RPMI7951 (cell line): ENCODE measurements at places on chromosomes 5 and 9. TPM values are rescaled to one million over a fixed set of nuclear protein-coding genes. Genes with fewer than 3 reads are reported as not detected.

- no peak for DNase-seq
Observed at GRCh38 chr5:148620696-148621095, 33.6 kb downstream of the HTR4 start.

DNA sequence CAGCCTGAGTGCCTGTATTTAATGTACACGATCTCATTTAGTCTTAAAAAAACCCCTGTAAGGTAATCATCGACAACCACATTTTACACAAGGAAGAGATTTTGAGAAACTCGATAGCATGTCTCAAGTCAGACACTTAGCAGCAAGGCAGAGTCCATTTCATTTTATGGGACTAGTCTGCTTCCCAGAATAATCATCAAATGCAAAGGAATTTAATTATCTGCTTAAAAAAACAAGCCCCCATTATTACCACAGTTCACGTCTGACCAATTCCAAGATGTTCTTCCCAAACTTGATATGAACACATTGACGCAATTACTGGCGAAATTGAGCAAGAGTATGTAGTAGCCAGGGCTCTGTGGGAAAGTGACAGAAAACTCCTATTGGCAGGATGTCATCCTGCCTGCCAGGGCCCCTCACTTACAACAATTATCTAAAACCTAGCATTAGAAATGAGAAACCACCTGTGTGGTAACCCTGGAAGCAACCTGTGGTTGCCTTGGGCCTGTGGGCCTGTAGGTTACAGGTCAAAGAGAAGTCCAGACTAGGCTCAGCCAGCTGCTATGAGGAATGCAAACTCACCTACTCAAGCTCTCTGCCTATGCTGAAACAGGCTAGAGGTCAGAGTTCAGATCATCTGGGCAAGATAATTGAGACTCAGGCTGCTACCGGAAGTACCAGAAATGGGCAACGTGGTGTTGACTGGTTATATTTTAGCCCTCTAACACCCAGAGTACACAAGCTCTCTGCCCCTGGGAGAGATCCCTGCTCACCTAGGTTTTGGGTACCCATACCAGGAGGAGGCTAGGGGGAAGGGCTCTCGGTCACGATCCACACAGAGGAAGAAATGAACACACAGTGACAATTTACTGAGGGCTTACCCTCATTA lies 1.6 kb downstream of the B4GALT1 start:
- peak; percentile 71 for DNase-seq

DNA sequence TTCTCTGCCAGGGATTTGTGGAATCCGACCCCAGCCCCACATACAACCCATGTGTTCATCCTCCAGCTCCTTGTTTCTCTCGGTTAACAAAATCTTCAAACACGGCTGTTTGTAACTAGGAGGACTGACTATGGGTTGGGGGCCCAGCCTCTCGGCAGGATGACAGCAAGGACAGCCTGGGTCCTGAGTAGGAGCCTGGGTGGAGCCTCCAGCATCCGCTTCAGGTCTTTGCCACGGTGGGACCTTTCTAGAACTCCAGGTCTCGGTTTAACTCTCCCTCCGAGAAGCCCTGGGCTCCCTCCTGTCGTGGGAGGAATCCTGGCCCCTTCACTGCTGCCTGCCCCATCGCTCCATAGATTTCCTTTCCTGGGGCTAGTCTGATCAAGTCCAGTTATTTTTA lies 248.5 kb downstream of the PBX3 start:
- no peak for DNase-seq

DNA sequence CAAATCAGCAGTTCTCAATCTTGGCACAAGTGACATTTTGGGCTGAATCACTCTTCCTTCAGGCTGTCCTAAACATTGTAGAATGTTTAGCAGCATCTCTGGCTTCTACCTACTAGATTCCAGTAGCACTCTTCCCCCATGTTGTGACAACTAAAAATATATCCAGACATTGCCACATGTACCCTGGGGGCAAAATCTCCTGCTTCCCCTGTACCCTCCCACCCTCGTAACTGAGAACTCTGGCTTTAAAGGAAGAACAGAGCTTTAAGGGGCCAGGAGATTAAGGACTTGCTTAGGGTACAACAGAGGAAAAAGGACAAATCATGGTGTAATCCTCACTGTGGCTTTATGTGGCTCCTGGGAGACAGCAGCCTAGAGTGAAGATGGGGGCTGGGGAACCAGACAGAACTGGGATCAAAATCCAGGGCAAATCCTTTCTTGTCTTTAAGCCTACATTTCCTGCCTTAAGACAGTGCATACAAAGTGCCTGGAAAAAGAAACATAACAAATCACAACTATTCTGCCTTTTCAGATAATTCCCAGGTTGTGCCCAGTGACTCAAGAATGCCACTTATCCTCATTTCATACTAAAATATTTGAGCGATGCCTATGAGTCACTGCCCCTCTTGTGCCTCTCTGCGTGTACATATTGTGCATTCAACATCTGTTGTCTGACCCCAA lies 109.3 kb downstream of the DAPK1 start:
- DNase-seq: peak; percentile 78

- peak; percentile 71 for DNase-seq
Observed at GRCh38 chr9:85610074-85610860, 131.5 kb downstream of the AGTPBP1 start.

GRCh38 chr9:129010267-129010975 lies 17.7 kb downstream of the SH3GLB2 start:
- no peak for DNase-seq

DNA sequence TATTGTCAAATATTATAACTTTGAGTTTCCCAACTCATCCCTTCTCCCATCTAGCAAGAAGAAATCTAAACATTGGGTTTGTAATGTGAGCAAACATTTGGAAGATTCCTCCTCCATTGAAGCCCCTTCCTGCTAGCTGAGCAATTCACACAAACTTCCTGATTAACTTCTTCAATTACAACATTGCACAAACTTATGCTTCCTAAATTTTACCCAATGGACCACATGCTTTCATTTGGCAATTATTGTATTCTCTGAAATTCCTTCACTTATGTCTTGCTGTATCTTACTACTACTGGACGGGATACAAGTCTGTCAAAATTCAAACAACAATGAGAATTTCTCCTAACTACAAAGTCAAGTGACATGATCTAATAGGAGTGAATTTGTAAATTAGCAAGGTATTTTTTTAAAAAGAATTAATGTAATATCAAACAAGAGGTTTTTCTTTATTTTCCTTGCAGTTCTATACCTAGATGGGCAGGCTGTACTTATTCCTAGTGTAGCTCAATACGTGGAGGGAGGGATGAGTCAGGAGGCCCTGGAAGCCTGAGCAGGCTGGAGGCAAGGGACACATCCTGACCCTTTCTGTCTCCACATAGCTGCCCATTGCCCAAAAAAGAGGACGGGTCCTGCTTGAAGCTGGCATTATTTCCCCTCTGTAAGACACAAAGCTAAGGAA lies 11.8 kb upstream of the IFNW1 start:
- DNase-seq: peak; percentile 28

GRCh38 chr9:90365666-90366065 lies 277.0 kb downstream of the DIRAS2 start:
- DNase-seq: no peak

DNA sequence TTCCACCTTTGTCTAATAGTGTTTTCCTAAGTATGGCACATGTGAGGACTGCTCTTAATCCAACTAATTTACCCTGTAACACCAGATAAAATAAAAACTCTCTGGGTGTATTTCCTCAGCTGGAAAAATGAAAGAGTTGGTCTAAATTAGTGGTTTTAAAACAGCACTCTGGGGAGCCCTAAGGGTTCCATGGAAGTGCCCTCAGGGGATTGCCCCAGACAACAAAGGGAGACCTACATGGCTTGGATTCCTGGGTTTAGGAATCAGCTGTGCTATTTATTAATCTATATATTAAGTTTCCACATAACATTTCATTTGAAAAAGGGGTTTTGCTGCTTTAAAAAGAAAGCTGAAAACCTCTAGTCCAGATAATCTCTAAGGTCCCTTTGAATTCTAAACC lies 20.2 kb downstream of the ADAMTS6 start:
- no peak for DNase-seq

GRCh38 chr9:77876091-77876490 lies 155.5 kb downstream of the GNAQ start:
- DNase-seq: no peak

- no peak for DNase-seq
Observed at GRCh38 chr5:66828046-66828547, 231.9 kb downstream of the MAST4 start.

GRCh38 chr5:159874263-159874662 lies 42.0 kb upstream of the ADRA1B start:
- peak; percentile 24 for DNase-seq

- DNase-seq: no peak
Observed at GRCh38 chr5:14296533-14297331, 153.6 kb downstream of the TRIO start.

- DNase-seq: no peak
Observed at GRCh38 chr9:93567271-93567959, 9.0 kb upstream of the PHF2 start.

DNA sequence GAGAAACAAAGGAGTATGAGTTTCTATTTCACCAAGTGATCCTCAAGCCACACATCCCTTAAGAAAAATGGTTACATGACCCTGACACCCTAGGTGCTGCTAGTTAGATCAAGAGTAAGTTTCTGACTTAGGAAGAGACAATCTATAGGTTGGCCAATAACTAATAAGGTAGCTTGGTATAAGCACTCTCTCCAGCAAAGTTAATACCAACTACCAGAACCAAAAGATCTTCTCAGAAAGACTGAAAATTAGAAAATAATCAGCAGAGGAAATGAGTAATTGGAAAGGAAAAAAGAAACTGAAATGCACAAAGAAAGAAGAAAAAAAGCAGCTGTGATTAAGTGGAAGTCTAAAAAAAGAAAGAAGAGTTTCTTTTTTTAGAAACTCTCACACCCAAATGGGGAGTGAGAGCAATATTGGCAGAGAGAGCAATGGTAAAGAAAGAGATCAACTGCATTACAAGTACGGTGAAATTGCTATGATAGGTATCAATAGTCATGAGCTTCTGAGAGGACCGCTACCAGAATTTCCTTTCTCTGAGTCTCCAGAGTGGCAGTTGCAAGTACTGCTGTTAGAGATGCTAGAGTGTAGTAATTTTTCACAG lies 195.5 kb downstream of the TMEM167A start:
- no peak for DNase-seq

- DNase-seq: no peak
Observed at GRCh38 chr9:468766-469426, 254.2 kb downstream of the DOCK8 start.

DNA sequence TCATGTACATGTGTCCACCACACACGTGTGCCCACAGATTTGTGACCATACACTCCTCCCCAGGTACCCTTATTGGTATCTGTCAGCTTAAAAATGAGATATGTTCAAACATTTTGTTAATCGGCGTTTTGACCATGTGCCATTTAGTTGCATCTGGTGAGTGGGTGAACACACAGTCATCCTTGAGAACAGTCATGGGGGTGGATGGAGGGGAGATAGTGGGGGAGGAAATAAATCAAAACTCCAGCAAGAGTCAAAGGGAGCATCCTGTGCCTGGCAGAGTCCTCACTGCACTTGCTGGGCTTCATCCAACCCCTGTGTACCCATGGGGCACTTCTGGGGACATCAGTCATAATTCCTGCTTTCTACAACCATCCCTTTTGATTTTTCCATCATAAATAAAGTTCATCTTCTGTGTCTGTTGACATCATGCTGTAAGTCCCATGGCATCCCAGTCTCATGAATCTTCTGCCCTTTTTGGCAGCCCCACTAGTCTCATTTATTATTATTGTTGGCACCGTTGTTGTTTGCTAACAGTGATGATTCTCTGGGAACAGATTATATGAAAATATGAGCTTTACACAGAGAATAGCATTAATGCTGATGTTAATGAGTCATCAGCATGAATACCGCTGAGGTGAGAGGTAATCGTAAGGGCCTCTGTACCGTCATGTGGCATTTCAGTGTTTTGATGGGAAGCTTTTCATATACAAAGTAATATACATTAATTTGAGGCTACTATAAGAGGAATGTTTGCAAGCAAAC lies 24.4 kb upstream of the CLK4 start:
- no peak for DNase-seq

- no peak for DNase-seq
Observed at GRCh38 chr5:68515514-68515913, 300.0 kb downstream of the PIK3R1 start.

DNA sequence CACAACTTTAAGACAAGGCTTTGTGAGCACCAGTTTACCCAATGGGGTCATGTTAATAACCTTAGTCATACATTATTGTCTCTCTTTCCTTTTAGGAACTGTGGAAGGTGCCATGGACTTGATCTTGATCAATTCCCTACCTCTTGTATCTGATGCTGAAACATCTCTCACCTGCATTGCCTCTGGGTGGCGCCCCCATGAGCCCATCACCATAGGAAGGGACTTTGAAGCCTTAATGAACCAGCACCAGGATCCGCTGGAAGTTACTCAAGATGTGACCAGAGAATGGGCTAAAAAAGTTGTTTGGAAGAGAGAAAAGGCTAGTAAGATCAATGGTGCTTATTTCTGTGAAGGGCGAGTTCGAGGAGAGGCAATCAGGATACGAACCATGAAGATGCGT lies 48.7 kb downstream of the TEK start:
- no peak for DNase-seq

DNA sequence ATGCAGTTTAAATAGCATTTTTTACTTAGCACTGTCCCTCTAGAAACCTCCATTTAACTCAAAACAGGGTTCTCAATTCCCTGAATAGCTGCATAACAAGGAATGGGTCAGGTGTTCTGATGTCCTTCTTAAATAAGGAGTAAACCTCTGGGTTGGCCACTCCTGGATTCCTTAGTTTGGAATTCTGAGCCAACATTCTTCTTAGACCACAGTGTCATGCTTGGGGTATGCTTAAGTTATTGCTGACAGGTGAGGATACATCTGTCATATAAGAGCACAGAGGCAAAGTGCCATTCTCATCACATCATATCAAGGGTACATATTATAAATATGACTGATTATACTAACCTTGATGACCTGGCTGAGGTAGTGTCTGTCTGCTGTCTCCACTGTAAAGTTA lies 179.9 kb upstream of the SEMA6A start:
- DNase-seq: no peak

DNA sequence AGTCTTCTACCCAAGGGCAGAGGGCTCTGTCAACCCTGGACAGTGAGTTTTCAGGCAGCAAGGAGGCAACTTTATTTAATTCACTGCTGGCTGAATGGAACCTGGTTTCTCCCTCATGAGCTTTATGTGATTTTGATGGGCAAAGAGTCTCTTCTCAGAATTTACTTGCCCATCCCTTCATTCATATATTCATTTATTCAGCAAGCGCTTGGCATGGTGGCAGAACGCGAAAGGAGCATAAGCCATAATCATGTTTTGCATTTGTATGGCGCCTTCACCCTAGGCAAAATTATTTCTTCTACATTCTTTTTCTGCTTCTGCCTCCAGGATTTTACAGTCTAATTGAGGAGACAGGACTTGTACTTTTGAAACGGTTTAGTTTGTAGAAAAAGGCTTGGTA lies 8.0 kb downstream of the DELE1 start:
- DNase-seq: no peak

FCN2 gene
- not detected in 2 replicates for total RNA-seq

PCDH12 gene
- total RNA-seq: not detected in 2 replicates

SELENOP gene
- total RNA-seq: 0.48 and 0.49 TPM in 2 replicates

MARCHF6 gene
- total RNA-seq: 18.7 and 22.3 TPM in 2 replicates

SERF1B gene
- 24.6 and 37.8 TPM in 2 replicates for total RNA-seq

PTGER4 gene
- 1.2 and 2.2 TPM in 2 replicates for total RNA-seq

AGXT2 gene
- not detected in 2 replicates for total RNA-seq

ODF2 gene
- total RNA-seq: 50.1 and 57.1 TPM in 2 replicates

PTGDS gene
- total RNA-seq: 0.24 TPM in 1 of 2 replicates, not detected in the other

SH2D3C gene
- total RNA-seq: 0.12 and 0.29 TPM in 2 replicates

SH3TC2 gene
- total RNA-seq: 9.3 and 13.0 TPM in 2 replicates

MUSK gene
- 5.5 and 8.2 TPM in 2 replicates for total RNA-seq
